ENCODE measurements at places on chromosomes 6 and 20.

- no peak for DNase-seq
Measured at GRCh38 chr6:169969372-169970099, 218.1 kb downstream of the ERMARD start.

GRCh38 chr6:33966536-33966935 is 162.7 kb upstream of the MLN start:
- DNase-seq, result no peak

DNA sequence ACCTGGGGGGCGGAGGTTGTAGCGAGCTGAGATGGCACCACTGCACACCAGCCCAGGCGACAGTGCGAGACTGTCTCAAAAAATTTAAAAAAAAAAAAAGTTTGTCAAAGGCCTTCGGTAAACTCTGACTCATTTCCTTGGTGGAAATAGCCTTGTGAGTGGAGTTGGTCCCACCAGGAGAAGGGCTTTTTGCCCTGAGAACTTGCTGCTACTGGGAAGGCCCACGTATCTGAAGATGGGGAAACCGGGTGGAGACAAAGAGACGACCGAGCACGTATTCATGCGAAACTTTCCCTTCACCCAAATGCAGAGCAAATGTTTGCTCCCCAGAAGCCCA is 51.7 kb downstream of the SLC22A23 start:
- DNase-seq, result no peak

- DNase-seq, result peak; percentile 72
Measured at GRCh38 chr6:136526196-136526930, 23.9 kb downstream of the MAP7 start.

DNA sequence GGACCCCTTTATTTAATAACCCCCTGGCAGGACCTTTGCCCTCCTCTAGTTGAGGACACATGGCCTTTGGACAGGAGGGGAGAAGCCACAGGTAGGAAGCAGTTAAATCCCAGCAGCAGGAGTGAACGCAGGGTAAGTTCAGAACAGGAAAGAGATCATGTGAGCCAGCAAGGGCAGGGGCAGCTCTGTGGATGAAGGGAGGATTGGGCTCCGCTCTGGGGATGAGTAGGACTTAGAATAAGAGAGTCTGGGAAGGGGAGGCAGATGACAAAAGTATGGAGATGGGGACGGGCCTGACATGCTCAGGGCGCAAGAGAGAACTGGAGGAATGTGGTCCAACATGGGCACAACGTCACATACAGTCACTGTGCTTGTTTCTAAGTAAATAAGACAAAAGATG is 89.0 kb downstream of the NDUFAF5 start:
- DNase-seq, result no peak

DNA sequence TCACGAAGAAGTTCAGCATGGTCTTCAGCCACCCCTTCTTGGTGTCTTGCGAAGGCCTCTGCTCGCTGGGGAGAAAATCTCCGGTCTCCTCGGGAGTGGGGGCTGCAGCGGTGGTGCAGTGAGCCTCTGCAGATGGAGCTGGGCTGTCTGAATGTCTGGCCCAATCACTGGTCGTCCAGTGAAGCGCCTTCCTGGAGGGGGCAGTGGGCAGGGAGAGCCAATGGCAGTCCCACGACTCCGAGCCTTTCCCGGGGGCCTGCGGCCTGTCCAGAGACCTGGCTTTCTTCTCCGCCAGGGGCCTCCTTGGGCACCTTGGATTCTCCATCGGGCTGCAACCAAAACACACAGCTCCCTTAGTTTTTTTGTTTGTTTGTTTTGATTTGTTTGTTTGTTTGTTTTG is 6.3 kb downstream of the BNIP5 start:
- DNase-seq, result no peak

DNA sequence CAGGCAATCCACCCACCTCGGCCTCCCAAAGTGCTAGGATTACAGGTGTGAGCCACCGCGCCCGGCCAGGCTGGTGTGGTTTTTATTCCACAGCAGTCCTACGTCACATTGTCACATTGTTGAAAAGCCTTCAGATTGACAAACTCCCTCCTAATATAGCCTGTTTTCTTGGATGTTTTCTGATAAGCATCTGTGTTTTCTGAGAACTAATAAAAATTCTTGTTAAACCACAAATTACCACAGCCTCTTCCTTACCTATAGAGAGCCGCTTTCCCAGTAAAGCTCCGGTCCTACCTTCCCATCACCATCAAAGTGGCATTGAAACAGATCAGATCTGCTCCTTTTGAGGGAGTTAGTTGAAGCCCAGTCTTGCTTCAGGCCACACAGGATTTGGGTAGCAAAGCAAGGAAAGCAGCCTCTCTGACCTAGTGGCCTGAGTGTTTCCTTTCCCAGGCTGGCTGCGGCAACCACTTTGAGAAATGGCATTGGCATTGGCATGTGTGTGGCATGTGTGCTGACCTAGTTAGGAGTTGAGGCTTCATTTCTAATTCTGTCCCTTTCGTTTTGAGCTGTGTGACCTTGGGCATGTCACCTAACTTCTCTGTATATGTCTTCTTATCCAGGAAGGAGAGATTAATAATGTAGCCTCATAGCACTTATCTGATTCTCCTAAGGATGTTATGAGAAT is 1.7 kb upstream of the PKIG start:
- DNase-seq, result no peak

- DNase-seq, result peak; percentile 32
Measured at GRCh38 chr6:124924333-124924759, 37.9 kb upstream of the RNF217 start.

DNA sequence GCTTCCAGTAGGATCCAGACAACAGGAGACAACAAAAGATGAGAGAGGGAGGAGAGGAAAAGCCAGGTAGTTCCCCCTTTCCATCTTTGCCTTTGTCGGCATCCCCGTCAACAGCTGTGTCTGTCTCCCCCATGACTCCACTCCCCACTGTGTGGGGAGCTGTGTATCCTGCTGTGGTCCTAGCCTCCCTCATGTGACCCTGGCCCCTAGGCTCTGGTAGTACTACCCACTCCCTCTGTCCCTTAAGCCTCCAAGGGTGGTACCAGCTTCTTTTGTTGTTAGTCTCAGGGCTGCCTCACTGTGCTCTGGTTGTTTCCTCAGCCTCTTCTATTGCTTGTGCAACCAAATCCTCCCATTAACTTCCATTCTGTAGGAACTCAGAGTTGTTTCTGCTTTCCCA is 28.7 kb downstream of the ANKEF1 start:
- no peak for DNase-seq

GRCh38 chr6:33633462-33634158 is 12.5 kb downstream of the ITPR3 start:
- peak; percentile 89 for DNase-seq
